ENCODE measurements at places on chromosomes 2 and 18.
A peak's percentile ranks its signal among the peaks of the same experiment; 100 is the strongest.

GRCh38 chr18:75496151-75496550, 68.6 kb upstream of the SMIM21 start:
- DNase-seq: no peak

GRCh38 chr2:69571189-69571588, 72.3 kb downstream of the AAK1 start:
- no peak for DNase-seq

- no peak for DNase-seq
Measured at GRCh38 chr2:34408100-34408499, 809.0 kb upstream of the FAM98A start.

DNA sequence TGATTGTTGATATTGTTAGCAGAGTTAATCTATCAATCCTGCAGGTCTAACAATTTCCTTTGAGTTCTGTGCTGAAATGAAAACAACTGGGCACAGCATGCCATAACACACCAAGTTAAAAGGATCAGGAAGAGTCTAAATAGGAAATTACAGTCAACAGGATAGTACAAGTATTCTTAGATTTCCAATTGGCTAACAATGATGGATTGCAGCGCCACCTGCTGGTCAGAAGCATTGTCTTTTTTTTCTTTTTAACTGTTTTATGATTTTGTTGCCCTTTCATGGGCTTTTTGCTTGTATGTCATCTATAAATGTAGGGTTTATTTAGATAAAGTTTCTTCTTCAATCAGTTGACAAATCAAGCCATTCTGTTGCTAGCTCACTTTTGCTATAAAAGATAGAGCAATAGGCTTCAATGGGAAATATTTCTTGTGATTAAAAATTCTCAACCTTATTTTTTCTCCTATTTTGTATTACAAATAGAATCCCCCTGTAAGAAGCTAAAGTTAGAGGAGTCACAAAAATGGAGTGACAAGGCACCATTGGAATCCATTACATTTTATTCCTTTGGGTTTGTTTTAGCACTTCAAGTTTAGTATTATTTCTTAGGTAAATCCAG, 40.8 kb upstream of the RPRM start:
- DNase-seq: peak; percentile 30

GRCh38 chr2:75310876-75311275, 111.6 kb upstream of the TACR1 start:
- no peak for DNase-seq

Data from stimulated activated CD4-positive, alpha-beta T cell treated with anti-CD3 and anti-CD28 coated beads, Interleukin-4, amount 100 ng/mL, for 48 hours (primary cell).